ENCODE measurements at places on chromosomes 6 and 20.

GRCh38 chr20:38125157-38126056 is 39.7 kb downstream of the TGM2 start:
- peak; percentile 15 for DNase-seq

DNA sequence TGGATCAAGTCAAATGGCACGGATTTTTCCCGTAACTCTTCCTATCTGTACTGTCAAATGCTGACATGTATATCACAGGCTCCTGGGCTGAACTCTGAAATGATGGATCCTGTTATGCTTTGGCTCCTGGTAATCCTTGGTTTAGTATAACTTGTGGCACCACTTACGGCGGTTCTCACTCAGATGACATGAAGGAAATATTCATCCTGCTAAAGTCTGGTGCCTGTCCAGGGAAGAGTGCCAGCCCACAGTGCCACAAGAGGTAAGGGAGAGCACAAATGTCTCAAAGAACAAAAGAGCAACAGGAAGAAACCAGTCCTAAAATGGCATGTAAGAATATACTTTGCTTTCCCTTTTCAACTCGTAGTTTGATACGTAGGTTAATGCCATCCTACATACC is 93.1 kb upstream of the TAB2 start:
- DNase-seq, result no peak

DNA sequence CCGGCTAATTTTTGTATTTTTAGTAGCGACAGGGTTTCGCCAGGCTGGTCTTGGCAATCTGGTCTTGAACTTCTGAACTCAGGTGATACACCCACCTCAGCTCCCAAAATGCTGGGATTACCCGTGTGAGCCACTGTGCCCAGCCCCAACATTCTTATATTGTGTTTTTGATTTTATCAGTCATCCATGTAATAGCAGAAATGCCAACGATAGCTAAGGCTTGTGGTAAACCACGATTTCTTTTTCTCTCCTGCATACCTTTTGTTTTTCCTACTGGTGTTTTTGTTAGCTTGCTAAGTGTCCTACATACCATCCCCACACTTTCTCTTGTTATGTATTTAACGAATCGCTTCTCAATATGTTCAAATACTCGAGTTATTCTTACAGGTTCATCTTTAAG is 12.1 kb downstream of the PHACTR2 start:
- DNase-seq, result no peak

GRCh38 chr20:8339349-8339748 is 207.3 kb downstream of the PLCB1 start:
- no peak for DNase-seq

DNA sequence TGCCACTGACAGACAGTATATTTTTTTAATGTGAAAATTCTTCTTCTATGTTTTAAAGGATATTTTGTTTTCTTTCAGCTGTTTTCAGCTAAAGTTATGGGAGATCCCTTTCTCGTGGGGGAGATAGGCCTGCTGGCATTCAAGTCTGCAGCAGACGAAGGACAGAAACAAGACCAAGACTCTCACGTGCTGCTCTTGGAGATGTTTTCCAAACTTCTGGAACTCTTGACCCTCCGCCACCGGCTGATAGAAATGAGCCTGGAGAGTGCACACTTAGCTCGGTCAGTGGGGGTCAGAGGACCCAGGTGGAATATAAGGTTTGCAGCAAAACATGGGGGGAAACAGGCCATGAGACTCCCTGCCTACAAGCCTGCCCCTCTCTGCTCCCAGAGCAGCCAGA is 120.5 kb downstream of the CD164 start:
- DNase-seq, result no peak

DNA sequence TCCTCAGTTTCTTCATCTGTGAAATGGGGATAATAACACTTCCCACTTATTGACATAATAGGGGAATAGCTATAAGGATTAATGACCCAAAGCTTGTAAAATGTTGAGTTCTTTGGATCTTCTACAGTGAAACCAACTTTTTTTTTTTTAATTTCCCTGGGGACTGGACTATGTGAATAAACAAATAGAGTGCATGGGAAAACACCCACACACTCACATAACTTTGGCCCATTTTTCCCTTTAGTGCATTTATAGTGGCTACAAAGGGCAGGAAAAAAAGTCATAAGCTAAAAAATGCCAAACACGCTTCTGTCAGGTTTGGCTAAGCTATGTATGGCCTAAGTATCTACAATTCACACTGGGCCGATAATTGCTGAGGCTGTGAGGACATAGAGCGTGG is 406.2 kb upstream of the JAG1 start:
- no peak for DNase-seq

DNA sequence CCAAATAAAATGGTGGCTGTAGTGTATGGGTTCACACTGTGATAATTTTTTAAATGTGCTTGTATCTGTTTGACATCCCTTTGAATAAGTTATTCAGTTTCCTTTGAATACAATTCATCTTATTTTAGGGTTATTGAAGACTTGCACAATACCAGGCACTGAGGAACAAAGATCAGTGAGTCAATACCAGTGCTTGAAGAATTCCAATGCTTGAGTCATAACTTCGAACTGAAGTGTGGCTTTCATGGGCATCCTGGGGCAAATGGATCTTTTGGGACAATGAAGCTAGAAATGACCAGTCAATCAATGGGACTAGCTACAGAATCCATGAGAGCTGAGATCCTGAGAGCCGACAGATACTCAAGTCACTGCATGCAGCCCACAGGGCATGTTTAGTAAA is 349.9 kb upstream of the FLRT3 start:
- DNase-seq, result no peak

DNA sequence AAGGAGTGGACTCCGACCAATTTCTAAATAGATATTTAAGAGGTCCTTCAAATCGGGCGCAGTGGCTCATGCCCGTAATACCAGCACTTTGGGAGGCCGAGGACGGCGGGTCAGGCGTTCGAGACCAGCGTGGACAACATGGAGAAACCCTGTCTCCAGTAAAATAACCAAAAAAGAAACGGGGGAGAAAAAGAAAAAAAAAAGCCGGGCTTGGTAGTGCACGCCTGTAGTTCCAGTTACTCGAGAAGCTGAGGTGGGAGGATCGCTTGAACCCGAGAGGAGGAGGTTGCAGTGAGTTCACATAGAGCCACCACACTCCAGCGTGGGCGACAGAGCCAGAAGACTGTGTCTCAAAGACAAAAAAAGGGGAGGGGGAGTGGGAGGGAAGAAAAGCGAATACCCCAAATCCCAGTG is 53.3 kb upstream of the HFE start:
- DNase-seq, result no peak

- no peak for DNase-seq
Measured at GRCh38 chr6:42022755-42023384, 27.5 kb upstream of the TAF8 start.

GRCh38 chr6:134359302-134359701 is 41.4 kb upstream of the SGK1 start:
- DNase-seq, result no peak

DNA sequence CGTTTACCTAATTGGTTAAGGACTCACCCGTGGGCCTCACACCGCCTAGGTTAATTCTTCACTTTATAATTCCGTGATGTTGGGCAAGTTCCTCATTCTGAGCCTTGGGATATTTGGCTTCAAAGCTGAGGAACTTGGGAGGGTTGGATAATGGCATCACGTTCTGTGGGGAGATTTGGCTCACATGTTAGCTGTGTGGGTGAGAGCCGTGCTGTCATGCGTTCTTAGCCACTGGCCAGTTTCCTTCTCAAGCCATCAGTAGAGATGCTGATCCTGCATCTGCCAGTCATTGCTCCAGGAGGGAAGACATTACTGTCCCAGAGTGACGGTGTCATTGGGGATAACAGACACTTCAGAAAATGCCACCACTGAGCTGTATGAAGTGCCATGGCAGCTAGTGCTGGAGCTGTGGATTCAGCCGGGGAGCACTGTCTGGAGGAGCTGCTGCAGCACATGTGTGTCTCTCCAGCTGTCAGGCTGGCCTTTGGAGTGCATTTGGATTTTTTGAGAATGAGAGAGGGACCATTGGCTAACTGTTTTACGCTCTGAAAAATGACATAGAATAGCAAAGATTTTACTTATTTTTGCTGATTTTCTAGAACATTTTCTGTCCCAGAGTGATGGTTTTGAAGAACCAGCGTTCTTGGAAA is 16.5 kb downstream of the IGF2R start:
- DNase-seq, result no peak

- no peak for DNase-seq
Measured at GRCh38 chr20:49230561-49231133, 11.4 kb downstream of the DDX27 start.

DNA sequence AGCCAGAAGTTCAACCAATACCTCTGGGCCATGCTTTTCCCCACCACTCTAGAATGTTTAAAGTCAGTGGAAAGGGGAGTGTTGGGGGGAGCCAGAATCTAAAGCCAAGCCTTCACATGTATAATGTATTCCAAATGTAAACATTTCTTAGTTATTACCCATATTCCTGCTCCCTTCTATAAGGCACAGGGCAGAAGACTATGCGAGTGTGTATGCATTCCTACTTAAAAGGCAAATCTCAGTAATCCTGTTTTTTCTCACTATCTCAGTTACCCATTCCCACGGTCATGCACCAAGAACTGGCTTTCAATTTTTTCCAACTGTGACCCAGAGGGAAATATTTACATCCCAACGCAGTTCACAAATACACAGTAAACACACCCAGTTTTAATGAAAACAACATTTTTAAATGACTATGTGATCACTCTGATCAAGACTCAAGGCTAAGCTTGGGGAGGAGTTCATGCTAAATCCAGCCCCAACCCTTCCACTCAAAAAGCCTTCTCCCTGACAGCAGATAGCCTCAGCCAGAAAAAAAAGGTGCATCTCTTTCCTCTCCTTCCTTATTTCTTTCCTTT is 57.5 kb downstream of the EPB41L2 start:
- no peak for DNase-seq

GRCh38 chr20:63733117-63733516 is 3.3 kb upstream of the LIME1 start:
- no peak for DNase-seq

DNA sequence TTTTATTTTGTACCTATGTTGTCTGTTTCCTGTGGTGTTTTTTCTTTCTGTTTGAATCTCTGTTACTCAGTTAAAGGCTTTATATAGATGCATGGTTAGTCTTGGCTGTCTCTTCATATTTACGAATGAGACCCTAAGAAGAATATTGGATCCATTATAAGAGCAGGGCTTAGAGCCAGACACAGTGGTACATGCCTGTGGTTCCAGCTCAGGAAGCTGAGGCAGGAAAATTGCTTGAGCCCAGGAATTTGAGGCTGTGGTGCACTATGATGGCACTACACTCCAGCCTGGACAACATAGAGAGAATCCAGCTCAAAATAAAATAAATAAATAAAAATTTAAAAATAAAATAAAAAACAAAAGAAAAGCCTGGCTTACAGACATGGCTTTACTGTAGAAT is 211.1 kb downstream of the SOD2 start:
- no peak for DNase-seq

- no peak for DNase-seq
Measured at GRCh38 chr20:48503166-48503815, 324.5 kb downstream of the PREX1 start.

- DNase-seq, result no peak
Measured at GRCh38 chr20:41617059-41617901, 897 bp downstream of the CHD6 start.

GRCh38 chr6:27532820-27533538 is 60.1 kb upstream of the ZNF184 start:
- no peak for DNase-seq

DNA sequence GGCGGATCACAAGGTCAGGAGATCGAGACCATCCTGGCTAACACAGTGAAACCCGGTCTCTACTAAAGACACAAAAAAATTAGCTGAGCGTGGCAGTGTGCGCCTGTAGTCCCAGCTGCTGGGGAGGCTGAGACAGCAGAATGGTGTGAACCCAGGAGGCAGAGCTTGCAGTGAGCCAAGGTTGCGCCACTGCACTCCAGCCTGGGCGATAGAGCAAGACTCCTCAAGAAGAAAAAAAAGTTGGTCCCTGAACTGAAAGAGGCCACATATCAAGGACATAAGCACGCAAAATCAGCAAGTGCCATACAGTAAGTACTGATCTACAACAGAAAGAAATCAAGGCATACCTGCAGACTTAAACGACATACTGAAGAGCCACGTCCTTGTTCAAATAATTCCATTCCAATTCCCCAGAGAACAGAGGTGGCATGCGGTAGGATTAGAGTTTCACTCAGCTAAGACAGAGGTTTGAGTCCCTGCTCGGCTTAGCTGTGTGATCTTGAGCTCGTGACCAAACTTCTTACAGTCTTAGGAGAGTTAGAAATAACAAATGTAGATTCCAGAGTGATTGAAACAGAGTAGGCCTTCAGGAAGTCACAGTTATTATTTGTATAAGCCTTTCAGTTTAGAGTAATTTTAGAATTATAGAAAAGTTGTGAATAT is 29.2 kb downstream of the B4GALT5 start:
- DNase-seq, result no peak

GRCh38 chr6:41039060-41039998 is at the start of gene UNC5CL:
Gene UNC5CL, minus strand, starts transcription at chr6:41039221. Its CDS starts 4,147 bp downstream, at chr6:41035074.
- DNase-seq, result peak; percentile 9

- no peak for DNase-seq
Measured at GRCh38 chr20:50089787-50090177, 23.2 kb downstream of the UBE2V1 start.

DNA sequence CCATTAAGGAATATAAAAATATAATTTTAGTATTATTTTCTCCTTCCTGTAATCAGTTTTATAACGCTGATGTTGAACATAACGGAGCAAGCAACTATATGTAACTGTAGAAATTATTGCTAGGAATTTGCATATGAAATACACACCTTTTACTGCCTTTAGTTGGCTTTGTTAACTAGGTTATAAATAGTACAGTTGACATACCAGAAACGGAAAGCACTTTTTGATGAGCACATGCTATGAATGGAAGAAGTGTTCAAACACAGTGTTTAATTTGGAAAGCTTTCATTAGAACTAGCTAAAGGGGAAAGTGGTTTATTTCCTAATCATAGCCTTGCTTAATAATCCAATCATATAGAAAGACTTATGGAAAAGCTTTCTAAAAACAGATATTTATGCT is 25.3 kb upstream of the BEND3 start:
- no peak for DNase-seq

All from NCI-H446 (cell line).